ENCODE measurements at places on chromosomes 3 and 15. TPM values are rescaled to one million over a fixed set of nuclear protein-coding genes. Genes with fewer than 3 reads are reported as not detected.

Gene GOLGA6L10
- 1.6 TPM for total RNA-seq

Gene CSTA
- total RNA-seq, result not detected

Gene RLBP1
- total RNA-seq, result not detected

Gene TRPC1
- 4.7 TPM for total RNA-seq

Gene MESP1
- total RNA-seq, result 4.6 TPM

Gene CXCR6
- 0.85 TPM for total RNA-seq

Gene BFSP2
- not detected for total RNA-seq

Gene HHLA2
- 0.27 TPM for total RNA-seq

Gene CLDN11
- total RNA-seq, result not detected

GRCh38 chr3:23495507-23495906 lies 292.4 kb downstream of the UBE2E2 start:
- no peak for DNase-seq

GRCh38 chr3:12316253-12316652 lies 27.4 kb downstream of the PPARG start:
- DNase-seq, result no peak

GRCh38 chr3:102258666-102259227 lies 176.1 kb upstream of the ZPLD1 start:
- DNase-seq, result no peak

DNA sequence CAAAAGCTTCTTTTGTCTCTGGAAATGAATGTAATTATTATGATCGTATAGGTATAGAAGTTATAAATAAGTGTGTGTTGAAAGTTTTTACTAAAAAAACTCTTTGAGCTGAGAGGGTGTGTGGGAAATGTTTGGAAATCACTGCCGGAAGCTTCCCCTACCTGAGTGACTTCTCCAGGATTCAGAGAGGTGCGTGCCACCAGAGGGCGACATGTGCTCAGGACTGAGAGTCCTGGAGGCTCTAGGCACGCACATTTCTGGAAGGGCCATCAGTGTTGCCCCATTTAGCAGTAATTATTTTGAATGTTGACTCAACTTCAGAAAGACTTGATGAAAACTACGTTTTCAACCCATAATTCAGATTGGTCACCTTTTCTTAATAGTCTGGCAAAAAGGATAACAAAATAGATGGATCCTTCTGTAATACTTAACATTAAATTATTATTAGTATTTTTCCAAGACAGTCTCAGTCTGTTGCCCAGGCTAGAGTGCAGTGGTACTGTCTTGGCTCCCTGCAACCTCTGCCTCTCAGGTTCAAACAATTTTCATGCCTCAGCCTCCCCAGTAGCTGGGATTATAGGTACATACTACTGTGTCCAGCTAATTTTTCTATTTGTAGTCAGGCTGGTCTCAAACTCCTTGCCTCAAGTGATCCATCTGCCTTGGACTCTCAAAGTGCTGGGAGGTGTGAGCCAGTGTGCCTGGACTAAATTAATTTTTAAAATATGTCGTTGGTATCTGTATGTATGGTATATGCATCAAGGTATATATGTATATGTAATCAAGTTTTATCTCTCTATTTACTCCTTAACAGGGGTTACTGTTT lies 34.5 kb downstream of the GPR171 start:
- DNase-seq, result peak; percentile 92

DNA sequence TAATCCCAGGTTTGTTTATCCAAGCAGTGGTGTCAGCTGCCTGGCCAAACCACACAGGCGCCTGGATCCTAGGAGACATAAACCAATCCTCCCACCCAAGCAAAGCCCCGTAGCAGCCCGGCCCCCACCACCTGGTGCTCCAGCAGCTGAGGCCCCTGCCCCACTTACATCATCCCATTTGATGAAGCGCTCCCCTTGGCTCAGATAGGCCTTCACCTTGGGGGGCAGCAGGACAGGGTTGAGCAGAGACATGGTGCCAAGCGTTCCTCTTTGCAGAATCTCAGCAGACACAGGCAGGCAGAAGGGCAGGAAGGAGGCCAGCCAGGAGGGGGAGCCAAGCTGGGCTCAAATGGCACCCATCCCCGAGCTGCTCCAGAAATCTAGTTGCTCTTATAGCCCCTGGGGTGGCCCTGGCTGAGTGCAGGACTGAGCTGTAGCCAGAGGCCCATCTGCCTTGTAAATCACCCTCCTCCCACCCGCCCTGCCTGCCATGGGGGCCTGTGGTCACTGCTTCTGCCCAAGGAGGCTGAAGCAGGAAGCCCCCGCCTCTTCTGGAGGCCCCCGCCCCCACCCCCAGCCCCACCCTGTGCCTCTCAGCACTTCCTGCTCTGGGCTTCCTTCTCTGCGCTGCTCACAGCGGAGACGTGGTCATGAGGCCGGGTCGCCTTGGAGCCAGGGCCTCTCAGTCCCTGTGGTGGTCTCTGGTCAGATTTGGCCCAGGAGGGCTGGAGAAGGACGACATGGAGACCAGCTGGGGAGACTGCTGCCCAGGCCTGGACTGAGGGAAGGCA lies at the start of gene PLCB2:
Gene PLCB2 (minus strand): TSS at position 515 of the 791 bp plus-strand sequence. CDS start 263 bp downstream, at position 252.
- DNase-seq, result peak; percentile 83

- DNase-seq, result no peak
Observed at GRCh38 chr15:25244731-25245585, 193.9 kb downstream of the UBE3A start.

- DNase-seq, result no peak
Observed at GRCh38 chr15:93656041-93656440, 567.0 kb upstream of the RGMA start.

DNA sequence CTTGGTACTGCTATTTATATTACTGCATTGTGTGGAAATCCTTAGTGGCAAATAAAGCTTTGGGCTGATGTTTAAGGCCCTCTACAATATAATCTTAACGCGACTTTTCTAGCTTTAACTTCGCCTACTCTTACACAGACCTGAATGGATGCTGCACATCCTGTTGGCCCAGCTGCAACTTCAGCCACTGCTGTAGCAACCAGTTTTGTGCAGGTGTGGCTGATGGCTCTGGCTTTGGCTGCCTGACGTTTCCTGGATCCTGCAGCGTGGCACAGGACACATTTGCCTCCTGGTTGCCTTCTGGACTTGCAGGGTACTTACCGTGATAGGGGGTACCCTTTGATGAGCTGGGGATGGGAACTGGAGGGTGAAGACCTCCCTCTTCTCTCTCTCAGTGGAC lies 20.2 kb upstream of the ERICH6 start:
- DNase-seq, result no peak

DNA sequence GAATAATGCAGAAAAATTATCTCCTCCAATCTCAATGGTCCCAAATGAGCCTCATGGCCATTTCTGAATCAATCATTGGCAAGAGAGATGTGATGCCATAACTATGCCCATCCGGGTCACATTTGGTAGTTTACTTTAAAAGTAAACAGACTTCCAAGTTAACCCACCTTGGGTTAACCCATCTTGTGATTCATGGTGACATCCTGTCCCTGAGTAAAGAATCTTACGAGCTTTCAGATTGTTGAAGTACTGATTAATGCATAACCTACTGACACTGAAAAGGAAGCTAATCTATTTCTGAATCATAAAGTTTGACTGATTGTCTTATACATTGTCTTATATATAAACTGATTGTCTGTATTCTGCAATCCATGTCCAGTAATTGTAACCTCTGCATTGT lies 467.2 kb upstream of the AGTR1 start:
- DNase-seq, result no peak

DNA sequence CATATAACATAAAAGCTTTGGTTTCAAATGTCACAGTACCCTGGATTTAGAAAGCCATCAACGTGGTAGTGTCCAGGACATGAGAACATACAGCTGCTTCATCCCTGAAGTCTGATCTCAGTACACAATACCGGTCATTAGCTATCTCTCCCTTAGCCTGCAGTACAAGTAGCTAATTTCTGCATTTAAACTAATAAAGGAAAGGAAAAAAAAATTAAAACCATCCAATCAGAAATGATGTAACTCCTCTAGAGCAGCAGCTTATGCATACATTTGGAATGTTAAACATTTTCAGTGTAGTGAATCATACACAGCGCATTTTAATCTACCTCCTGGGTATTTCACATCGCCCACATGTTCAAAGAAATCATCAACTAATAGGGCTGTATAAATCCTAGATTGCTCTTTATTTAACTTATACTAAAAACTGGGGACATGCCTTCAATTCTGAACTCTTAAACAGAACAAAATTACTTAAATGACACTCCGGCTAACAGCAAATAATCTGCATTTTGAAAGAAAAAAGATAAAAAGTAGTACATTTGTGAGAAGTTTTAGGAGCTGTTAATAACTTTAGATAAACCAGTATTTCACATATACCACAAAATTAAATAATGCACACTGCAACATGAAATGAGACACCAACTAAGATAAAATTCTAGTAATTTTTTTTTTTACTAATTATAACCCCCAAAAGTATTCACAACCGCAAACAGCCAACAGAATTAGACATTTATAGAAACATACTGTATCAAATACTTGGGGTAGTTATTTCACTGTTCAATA lies 3.7 kb downstream of the IGF2BP2 start:
- no peak for DNase-seq

DNA sequence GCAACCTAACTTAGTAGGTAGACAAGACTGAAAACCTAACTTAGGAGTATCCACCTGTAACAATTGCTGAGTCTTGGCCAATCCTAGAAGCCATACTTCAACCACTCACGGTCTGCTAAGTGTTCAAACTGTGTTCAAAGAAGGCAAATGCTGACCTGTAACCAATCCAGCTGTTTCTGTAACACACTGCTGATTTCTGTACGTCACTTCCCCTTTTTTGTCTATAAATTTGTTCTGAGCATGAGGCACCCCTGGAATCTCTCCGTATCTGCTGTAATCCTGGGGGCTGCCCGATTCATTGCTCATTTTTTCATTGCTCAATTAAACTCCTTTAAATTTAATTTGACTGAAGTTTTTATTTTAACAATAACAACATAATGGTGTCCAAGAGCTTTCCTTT lies 451.4 kb upstream of the ATP10A start:
- no peak for DNase-seq

DNA sequence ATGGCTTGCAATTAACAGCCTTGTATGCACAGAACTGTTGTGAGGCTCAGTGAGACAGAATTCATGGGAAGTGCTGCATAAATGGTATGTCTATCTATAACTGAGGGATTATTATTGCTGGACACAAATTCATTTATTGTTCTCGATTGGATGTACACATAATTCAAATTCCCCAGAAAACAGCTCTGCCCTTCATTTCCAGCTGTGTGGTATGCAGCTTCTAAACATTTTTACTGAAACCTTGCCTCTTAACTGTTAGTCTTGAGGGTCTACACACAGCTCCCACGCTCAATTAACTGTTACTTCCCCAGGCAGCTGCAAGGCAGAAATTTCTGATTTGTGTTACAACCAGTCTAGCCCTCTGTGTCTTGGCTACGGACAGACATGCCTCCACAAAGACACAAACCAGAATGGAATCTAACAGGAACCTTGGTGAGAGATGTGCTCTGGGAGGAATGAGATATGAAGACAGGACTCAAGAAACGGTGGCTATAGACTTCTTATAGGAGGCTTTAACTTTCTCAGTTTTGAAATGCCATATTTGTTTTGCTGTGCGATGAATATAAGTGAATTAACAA lies 139.7 kb upstream of the TBL1XR1 start:
- DNase-seq, result no peak

GRCh38 chr3:184772667-184773272 lies 39.2 kb upstream of the VPS8 start:
- DNase-seq, result no peak

GRCh38 chr3:125147491-125147820 lies 65.1 kb downstream of the SLC12A8 start:
- no peak for DNase-seq

DNA sequence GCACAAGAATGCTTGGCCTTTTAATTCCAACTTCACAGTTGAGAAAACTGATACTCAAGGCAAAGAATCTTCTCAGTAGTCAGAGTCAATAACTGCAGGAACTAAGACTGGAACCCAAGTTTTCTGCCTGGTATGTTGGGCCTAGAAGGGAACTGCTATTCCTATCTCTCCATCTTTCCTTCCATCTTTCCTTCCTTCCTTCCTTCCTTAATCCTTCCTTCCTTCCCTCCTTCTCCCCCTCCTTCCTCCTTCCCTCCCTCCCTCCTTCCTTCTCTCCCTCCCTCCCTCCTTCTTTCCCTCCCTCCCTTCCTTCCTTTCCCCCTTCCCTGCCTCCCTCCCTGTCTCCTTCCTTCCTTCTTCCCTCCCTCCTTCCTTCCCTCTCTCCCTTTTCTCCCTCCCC lies 131.2 kb downstream of the RORA start:
- no peak for DNase-seq

- DNase-seq, result peak; percentile 35
Observed at GRCh38 chr3:120170223-120170622, 76.0 kb upstream of the GSK3B start.

GRCh38 chr3:97350971-97351370 lies 413.6 kb upstream of the ARL6 start:
- no peak for DNase-seq

- DNase-seq, result no peak
Observed at GRCh38 chr15:81097116-81097889, 36.8 kb upstream of the CFAP161 start.

DNA sequence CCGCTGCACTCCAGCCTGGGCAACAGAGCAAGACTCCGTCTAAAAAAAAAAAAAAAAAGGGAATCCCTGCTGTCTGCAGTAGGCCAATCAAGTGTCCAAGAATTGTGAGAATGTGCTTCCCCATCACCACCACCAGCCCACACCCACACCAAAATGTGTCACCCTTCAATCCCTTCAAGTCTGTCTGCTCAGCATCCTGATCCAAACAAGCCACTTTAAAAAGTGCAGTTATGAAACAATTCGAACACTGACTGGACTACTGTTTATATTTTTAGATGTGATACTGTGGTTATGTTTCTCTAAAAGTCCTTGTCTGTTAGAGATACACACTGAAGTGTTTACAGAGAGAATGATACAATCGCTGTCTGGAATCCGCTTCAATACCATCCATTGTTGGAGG lies 78.1 kb upstream of the CGNL1 start:
- DNase-seq, result no peak

GRCh38 chr15:95274101-95274500 lies 1042.7 kb downstream of the MCTP2 start:
- DNase-seq, result no peak

DNA sequence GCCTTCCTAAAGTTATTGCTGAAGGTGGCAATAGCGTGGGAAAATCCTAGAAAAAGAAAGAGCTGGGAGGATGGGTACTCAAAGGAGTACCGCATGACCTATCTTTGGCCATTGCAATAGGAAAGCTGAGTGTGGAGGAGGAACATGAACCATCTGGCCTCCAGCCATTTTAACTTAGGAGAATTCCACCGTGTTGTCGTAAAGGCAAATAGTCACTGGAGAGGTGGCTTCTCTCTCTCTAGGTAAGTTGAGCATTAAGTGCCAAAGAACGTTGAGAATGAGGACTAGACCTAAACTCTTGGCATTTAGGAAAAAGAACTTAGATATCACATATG lies 16.1 kb upstream of the CMTM7 start:
- DNase-seq, result no peak

Measured in activated CD4-positive, alpha-beta T cell treated with anti-CD3 and anti-CD28 coated beads for 36 hours (primary cell).